Activated T-cell treated with anti-CD3 and anti-CD28 coated beads for 1 hour (primary cell): ENCODE measurements at places on chromosomes 3 and 15.
A peak's percentile ranks its signal among the peaks of the same experiment; 100 is the strongest.

DNA sequence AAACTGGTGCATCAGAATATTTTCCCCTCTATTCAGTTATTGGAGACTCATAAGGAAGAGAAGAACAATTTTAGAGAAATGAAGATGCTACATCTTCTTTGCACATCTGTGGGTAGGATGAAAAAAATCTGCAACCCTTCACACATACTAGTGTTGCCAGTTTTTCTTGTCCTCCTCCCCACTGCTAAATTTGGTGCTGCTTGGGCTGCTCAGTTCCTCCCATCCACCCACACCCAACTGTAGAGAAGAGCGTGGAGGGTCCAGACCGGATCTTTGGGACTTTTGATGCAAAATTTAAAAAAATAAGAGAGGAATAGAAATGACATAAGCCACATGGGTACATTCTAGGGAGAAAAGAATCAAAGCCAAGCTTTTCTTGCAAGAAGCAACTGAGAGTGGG lies 8.7 kb upstream of the RASA2 start:
- no peak for DNase-seq

DNA sequence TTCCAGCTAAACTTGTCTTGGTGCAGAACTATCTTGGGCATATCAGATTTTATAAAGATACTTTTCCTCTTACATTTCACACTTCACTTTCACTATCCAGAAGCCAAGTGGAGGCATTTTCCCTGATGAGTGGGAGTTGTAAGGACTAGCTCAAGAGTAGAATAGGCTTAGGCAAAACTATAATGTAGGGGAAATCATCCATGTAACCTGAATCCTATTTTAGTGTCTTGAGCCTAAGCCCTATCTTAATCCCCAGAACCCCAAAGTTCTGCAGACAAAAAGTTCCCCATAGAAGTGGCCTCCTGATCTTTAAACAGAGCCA lies 42.2 kb upstream of the CD47 start:
- no peak for DNase-seq

DNA sequence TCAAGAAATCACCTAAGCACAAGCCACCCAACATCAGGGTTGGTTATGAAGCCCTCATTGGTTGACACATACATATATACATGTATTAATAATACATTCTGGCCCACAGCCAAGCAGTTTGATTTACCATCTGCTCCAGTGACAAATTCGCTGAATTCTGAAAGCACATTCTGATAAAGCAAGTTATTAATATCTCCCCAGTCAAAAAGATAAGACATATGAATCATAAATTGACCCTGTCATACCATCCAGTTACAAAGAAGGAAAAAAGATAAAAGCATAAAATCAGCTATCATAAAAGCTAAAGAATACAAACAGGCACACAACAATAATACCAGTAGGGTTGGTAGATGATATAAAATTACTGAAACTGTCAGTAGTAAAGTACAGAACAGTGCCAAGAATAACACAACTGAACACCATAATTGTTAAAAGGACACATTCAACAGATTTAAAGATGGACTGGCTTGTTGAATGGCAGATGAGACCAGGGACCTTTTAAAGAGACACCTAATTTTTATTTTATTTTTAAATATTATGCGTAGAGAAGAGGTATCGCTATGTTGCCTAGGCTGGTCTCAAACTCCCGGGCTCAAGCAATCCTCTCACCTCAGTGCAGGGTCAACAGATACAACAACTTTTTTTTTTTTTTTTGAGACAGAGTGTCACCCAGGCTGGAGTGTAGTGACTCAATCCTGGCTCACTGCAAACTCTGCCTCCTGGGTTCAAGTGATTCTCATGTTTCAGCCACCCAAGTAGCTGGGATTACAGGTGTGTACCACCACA lies 7.7 kb downstream of the SNX4 start:
- no peak for DNase-seq

DNA sequence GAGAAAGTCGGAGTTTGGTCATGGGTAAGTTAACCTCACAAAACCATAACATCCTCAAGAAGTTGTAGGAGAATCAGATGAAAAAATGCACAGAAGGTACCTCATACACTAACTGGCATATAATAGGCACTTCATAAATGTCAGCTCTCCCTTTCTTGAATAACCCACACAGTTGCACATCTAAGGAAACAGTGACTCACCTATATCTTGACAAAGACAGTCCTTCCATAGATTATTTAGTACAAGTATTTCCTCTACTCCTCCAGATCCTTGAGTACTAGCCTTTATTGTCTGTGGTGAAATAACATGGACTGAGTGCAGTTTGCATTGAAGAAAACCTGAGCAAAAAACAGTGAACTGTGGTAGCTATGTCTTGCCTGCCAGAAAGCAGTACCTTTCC lies 46.6 kb downstream of the MAGI1 start:
- DNase-seq, result no peak

- no peak for DNase-seq
Measured at GRCh38 chr3:49428752-49429080, 408 bp downstream of the NICN1 start.

DNA sequence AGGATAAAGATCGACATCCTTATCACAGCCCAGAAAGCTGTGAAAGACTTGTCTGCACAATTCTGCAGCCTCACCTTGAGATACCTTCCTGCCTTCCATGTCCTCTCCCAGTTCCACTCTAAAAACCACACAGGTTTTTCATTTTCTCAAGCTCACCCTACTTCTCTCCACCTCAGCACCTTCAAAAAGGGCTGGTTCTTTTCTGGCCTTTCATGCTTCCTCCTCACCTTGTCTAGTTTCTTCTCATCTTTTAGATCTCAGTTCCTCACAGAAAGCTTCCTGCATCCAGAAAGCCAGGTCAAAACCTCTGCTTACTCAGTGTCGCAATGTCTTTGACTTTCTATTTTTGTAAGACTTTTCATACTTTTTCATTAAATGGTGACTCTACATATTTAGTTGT lies 140.2 kb upstream of the STT3B start:
- no peak for DNase-seq

DNA sequence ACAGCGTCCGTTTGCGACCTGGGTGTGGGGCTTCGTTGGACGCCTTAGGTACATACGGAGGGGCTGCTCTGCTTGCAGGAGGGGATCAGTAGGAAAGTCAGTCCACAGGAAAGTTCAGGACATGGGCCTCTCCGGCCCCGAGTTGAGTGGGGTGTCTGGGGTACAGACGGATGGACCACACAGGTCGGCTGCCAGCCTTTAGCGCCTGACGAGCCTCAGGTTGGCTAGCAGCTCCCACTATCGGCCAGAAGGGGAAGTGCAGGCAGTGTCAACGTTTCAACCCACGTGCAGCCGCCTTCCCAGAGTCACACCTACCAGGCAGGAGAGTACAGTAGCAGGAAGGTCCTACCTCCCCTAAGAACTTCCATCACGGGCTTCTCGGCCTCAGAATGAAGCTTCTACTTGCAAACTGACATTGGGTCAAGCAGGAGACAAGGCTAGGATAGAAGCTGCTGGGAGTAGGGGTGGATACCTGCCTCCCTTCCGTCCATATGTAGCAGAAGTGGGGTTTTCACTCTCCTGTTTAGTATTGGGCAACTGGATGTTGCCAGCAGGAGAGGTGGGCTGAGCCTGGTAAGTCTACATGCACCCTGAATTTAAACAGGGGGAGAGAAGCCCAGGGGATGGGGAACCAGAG lies 1.8 kb upstream of the SCN5A start:
- peak; percentile 54 for DNase-seq

DNA sequence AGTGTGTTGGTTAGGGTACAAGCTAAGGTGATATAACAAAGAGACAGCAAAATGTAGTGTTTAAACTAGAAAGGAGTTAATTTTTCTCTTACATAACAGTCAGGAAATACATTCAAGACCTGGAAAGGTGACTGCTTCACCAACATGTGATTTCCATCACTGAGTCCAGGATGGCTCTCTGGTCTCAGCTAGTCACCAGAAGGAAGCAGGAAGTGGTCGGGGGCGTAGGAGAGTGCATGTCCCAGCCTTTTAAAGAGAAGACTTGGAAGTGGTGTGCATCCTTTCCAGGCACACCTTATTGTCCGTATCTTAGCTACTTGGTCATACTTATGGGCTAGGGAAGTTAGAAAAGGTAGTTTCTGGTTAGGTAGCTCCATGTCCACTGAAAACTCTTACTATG lies 11.1 kb upstream of the UBE2Q2 start:
- DNase-seq, result no peak

DNA sequence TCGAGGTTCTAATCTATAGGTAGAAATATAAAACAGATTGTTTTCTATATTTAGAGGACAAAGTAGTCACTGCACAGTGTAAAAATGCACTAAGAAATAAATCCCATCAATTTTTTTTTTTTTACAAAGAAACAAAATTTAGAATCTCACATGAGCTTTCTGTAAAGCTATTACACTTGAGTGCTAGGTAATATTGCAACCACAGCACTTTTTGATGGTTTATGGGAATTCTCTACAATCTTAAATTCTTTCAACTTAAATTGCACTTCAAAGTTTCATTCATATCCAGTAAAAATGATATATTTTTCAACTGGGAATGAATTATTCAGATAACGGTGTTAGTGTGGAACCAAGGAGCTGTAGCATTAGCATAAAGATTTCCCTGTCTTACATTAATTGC lies 1035.4 kb downstream of the SQOR start:
- no peak for DNase-seq

DNA sequence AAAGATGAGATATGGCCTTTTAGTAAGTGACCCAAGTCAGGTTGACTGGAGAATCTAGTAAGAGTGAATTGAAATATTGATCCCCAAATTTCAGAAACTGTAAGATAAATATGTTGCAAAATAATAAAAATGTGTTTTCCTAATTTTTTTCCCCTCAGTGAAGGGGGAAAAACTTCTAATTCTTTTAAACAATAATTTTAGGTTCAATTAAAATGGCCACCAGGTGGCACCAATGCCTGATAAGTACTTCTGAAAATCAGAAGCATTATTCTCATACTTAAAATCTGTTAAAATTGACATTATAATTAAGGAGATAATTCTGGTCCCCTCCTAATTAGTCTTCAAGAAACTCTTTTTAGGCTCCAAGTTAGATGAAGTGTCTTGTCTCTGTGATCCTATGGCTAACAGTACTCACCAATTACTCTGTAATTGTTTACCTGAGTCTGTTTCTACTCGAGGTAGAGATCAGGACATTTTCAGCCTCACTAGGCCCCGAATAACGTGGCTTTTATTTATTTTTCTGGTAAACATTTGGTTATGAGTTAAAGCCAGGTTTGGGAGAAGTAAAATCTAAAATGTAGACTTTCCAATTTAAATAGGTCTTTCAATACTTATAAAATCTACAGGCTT lies 52.6 kb downstream of the NMD3 start:
- DNase-seq, result peak; percentile 18

GRCh38 chr3:10444110-10444429 lies 61.3 kb downstream of the ATP2B2 start:
- DNase-seq, result no peak

DNA sequence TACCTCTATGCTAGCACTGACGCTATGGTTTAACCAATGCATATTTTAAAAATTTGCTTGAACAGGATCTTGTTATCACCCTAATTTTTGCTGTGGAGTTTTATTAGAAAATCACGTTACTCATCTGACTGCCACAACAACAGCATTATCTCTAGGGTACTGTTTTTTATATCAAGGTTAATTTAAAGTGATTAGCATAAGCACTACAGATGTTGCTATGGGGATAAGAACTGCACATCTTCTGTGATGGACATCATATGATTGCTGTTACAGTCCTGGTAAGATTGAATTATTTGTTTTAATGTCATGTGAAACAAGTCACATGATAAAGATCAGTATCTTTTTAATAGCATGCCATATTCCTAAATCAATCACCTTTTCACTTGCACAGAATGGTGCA lies 492.2 kb upstream of the ROBO2 start:
- no peak for DNase-seq
